ENCODE measurements at places on chromosomes 5 and 9.

DNA sequence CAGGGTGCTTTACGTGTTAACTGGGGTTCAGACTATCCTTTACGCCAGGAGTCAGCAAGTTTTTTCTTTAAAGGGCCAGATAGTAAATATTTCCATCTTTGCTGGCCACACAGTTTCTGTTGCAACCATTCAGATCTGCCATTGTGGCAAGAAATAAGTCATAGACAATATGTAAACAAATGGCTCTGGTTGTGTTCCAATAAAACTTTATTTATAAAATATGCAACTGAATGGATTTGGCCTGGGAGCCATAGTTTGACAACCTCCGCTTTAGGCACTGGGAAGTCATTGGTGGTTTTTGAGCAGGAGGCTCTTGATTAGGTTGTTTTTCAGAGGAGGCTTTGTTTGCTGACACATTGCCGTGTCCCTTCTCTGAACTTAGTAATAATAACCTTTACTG lies 90.7 kb downstream of the INSYN2B start:
- no peak for DNase-seq

- DNase-seq, result no peak
Measured at GRCh38 chr9:134591082-134591571, 50.5 kb upstream of the COL5A1 start.

DNA sequence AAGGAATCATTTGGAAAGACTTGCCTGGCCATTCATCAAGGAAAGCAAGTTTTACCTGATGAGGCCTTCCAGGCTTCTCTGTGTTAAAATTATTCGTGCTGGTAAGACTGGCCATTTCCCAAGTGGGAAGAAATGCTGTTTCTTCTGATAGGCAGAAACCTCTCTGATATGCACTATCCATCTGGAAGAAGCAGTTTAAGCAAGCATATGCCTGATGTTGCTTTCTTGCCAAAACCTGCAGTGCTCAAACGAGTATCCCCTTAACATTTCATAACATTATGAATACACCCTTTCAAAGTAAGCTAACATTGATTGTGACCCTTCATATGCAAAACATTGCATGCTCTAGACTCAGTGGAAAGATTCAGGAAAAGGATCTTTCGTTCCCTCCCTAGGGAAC lies 36.0 kb upstream of the PRLR start:
- DNase-seq, result no peak

- DNase-seq, result no peak
Measured at GRCh38 chr5:172479784-172480115, 25.4 kb upstream of the SH3PXD2B start.

- DNase-seq, result no peak
Measured at GRCh38 chr5:170444969-170445505, 55.9 kb upstream of the KCNMB1 start.

DNA sequence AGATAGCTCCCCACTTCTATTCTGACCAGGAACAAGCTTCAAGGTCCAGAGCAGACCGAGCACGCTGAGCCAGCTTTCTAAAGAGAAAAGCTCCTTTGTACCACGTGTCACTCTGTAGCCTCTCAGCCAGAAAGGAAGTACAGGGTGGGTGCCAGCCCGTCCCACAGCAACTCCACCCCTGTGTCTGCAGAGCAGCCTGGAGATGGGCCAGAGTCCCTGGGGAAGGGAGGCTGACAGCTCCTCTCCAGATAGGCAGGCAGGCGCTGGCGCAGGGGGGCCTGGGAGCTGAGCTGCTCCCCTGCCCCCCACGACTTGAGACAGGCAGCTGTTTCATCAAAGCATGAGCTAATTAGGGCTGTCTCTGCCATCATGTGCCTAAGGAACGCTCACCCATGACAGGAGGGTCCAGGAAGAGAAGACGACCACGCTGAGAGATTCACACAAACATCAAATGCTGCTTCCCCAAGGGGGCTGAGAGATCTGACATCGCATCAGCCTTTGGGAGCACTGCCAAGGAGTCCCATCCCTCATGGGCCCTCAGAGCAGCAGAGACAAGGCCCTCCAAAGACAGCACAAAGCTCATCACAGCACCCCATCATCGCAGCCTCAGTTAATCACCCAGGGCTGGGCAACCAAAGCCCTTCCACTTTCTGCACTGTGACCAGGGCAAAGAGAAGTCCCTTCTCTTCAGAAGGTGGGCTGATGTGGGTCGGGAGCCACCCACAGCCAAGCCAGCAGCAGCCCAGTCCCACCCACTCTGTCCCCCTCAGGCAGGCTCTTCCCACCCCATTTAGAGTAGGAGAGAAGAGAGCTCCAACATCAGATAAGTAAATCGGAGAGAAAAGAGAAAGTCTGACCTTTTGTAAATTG lies 78.5 kb upstream of the LRRTM2 start:
- peak; percentile 50 for DNase-seq

DNA sequence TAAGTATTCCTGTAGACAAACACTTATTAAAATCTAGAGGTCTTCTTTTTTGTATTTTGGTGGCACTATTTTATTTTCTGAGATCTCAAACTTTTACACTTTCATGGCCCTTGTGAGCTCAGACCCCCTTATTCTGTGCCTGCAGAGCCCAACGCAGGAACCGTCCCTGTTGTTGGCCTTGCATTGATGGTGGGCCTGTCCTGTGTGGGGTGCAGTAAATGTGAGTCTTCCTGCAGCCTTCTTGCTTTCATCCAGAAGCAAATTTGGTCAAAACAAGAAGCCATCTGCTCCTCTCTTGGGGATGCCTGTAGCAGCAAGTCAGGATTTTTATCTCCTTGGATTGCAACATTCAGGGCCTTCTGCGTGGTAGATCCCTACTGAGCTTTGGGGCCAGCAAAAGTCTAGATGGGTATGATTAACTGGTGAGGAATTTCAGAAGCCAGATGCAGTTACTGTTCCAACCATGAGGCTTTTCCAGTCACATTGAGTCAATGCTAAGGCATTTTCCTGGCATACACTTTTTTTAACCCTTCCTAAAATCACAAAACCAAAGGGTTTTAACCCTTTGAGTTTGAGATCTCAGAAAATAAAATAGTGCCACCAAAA lies 31.7 kb downstream of the BASP1 start:
- DNase-seq, result no peak

Measured in Jurkat, Clone E6-1 (cell line).